ENCODE measurements at places on chromosomes 3 and 15.
A peak's percentile ranks its signal among the peaks of the same experiment; 100 is the strongest.

DNA sequence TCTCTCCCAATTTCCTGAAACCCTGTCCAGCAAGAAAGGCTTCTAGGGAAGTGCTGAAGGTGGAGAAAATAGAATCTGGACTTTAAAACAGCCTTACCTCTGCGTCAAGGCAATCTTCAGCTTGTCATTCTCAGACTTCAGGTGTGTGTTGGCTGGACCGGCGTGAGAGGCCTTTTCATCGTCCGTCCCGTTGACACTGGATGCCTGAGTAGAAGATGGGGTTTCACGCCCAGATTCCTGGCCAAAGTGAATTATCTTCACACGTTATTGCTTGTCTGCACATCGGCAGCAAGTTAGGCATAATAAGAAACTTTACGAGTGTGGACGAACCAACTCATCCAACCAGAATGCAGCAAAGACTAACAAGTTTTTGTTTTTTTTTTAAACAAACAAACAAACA is 49.5 kb downstream of the WHAMM start:
- H3K4me1 ChIP-seq = peaks cover 5% of the 10 kb centered on the region
- peaks cover 4% of the 10 kb centered on the region for H3K36me3 ChIP-seq
- H3K4me3 ChIP-seq = no peak overlapping the region
- peaks cover 3% of the 10 kb centered on the region for H3K27me3 ChIP-seq

- H3K4me1 ChIP-seq = peaks cover 24% of the 10 kb centered on the region
- no peak for DNase-seq
- H3K27me3 ChIP-seq = no peaks in the 10 kb centered on the region
- no peak overlapping the region for H3K27ac ChIP-seq
- H3K4me3 ChIP-seq = no peak overlapping the region
These were observed 127.9 kb downstream of the SLC25A26 start for GRCh38 chr3:66348704-66349103.

GRCh38 chr15:97504031-97504792 is 456.3 kb upstream of the ARRDC4 start:
- no peaks in the 10 kb centered on the region for H3K4me1 ChIP-seq
- H3K27ac ChIP-seq = no peak overlapping the region
- no peaks in the 10 kb centered on the region for H3K36me3 ChIP-seq
- H3K4me3 ChIP-seq = no peak overlapping the region

DNA sequence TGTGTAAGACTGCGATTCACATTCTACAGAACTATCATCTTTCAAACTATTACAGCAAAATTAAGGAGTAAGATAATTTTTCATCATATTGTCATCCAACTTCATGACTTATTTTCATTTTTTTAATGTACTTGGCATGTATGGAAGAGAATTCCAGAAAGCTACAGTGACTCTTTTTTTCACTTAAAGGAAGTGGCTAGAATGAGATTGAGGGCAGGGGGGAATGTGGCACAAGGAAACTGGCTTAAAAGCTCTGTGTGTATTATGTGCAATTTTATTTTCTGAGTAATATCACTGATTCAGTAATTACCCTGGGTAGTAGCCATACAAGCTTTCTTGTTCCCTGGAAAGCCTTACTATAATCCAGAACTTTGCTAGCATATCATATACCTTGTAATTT is 94.6 kb downstream of the FILIP1L start:
- H3K27ac ChIP-seq = no peak overlapping the region
- H3K4me1 ChIP-seq = peaks cover 15% of the 10 kb centered on the region
- peaks cover 34% of the 10 kb centered on the region for H3K36me3 ChIP-seq
- H3K4me3 ChIP-seq = no peak overlapping the region
- DNase-seq = no peak

DNA sequence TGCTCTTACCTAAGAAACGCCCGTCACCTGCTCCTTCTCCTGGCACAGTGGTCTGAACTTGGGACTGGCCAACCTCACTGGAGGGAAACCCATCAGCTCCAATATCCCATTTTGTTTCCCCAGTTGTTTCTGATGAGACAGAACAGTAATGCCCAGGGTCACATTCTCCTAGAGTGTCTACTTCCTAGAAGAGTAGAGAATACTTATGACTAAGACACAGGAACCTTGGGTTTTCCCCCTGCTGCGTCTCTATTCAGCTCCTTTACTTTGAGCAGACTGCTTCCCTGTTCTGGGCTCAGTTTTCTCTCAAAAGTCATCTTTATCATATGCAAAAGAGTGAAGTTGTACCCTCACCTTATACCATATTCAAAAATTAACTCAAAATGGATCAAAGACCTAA is 79.4 kb downstream of the POLR2M start:
- peaks cover 21% of the 10 kb centered on the region for H3K4me1 ChIP-seq
- no peak overlapping the region for H3K4me3 ChIP-seq
- no peaks in the 10 kb centered on the region for H3K36me3 ChIP-seq
- no peak for DNase-seq
- H3K27me3 ChIP-seq = no peaks in the 10 kb centered on the region
- no peak overlapping the region for H3K27ac ChIP-seq

DNA sequence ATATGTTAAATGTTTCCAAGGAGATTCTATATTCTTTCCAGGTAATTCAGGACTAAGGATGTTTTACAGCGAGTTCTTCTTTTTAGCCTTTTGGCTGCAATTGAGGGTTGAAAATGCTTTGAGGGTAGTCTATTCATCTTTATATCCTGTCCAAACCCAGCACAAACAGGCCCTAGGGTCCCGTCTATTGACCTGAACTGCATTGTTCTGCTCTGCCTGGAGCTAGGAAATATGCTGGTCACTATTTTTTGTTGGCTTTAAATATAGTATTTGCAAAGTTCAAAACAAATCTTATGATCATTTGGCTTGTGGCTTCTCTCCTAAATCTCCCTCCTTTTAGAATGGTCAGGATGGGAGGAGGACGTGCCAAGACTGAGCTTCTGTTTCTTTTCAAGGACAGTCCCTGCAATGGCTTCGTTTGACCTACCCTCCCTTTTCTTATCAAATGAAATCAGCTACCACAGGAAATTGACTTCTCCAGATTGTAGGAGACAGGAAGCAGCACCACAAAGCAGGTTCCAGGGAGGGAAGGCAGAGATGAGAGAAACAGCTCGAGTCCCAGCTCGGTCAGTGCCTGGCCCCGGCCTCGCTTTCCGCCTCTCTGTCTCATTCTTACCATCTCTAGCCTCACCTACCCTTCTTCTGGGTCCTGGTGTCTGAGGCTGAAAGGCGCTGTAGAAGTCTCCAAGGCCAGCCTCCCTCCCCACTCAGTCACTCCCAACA is 27.6 kb upstream of the NRROS start:
- H3K27ac ChIP-seq = peak overlapping the region; percentile 81
- no peaks in the 10 kb centered on the region for H3K36me3 ChIP-seq
- H3K27me3 ChIP-seq = peaks cover 2% of the 10 kb centered on the region
- DNase-seq = no peak

GRCh38 chr3:47979070-47979469 is 37.1 kb downstream of the MAP4 start:
- no peak overlapping the region for H3K27ac ChIP-seq
- peaks cover 11% of the 10 kb centered on the region for H3K36me3 ChIP-seq
- H3K4me3 ChIP-seq = no peak overlapping the region
- no peak for DNase-seq

- H3K27me3 ChIP-seq = peaks cover 26% of the 10 kb centered on the region
- H3K36me3 ChIP-seq = peaks cover 13% of the 10 kb centered on the region
- peak within 1 kb of the TSS; percentile 95 for H3K4me3 ChIP-seq
- H3K4me1 ChIP-seq = peaks cover 35% of the 10 kb centered on the region
These were observed at the start of gene ST8SIA2 for GRCh38 chr15:92393071-92393979. ST8SIA2 (plus strand) TSS chr15:92393881; CDS start chr15:92394065, 184 bp downstream.

DNA sequence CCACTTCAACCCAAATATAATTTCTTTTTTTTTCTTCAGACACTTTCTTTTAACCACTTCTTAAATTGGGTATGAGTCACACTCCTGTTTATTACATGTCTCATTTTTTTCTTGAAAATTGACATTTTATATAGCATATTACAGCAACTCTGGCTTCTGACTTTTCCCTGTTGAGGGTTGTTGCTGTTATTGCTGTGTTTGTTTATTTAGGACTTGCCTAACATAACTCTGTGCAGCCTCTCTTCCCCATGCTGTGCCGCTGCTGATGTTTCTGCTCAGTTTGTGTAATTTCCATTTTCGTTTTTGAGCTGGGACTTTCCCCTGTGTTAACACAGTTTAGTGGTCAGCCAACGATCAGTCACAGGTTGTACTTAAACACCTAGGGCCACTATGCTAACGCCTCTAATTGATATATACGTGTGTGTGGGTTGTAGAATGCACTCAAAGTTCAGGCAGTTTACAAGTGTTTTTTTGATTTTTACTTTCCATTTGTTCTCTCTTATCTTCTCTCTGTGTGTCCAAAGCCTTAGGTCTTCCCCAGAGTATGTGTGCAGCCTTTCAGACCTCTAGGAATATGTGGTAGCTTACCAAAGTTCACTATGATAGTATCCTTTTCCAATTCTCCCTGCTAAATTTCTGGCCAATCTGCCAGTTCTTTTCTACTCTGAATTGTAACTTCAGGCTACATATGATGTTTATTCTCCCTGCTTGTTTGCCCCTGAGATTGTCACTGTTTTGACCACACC is 337.2 kb downstream of the ZBTB20 start:
- H3K36me3 ChIP-seq = peaks cover 7% of the 10 kb centered on the region
- no peak overlapping the region for H3K4me3 ChIP-seq
- peaks cover 15% of the 10 kb centered on the region for H3K4me1 ChIP-seq

DNA sequence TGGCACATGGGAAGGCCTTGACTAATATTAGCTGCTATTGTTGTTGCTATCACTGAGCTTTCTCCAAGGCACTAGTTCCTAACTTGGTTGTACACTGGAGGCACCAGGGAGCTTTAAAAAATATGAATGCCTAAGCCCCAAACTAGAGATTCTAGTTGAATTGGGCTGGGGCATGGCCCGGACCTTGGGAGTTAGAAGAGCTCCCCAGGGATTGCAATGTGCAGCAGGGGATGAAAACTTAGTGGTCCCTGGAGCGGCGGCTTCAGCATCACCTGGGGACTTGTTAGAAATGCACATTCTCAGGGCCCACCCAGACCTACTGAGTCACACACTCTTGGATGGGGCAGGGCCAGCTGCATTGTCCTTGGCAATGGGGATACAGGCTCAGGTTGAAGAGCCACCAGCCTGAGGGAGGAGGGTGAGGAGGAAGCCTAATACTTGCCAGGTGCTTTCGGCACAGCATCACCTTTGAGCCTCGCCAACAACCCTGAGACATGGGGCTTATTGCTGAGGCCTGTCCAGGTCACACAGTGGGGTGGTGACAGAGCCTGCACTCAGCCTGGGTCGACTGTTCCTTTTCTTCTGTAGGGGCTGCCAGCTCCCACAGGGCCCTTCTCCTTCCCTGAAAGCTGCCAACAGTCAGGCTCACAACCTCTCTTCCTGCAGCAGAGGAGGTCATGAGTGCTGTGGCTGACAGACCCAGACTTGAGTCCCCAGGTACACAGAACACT is 84.5 kb downstream of the ATP2B2 start:
- H3K4me3 ChIP-seq = no peak overlapping the region
- peaks cover 26% of the 10 kb centered on the region for H3K27me3 ChIP-seq
- H3K36me3 ChIP-seq = no peaks in the 10 kb centered on the region

DNA sequence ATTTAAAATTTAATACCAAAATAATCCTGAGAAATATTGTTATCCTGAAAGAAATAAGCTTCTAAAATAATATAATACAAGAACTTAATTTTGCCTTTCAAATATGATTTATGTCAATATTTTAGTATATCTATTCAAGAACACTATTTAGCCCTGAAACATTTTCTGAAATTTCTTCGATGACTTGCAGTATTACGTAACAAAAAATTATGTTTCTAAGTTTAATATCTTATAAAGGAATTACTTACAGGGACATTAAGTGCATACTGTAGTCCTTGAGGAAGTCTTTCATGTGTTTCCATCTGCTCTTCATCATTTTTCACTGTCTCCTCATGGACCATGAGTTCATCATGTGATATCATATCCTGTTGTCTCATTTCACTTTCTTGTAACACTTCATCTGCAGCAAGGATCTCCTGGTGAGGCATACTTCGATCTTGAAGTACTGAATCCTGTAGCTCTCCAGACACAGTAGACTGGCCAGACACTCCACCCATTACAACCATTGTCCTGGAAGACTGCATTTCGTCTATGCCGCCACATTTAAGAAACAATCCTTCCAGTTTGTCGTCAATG is 62.0 kb downstream of the ZNF148 start:
- H3K27ac ChIP-seq = no peak overlapping the region
- peaks cover 76% of the 10 kb centered on the region for H3K36me3 ChIP-seq
- no peaks in the 10 kb centered on the region for H3K27me3 ChIP-seq
- peaks cover 2% of the 10 kb centered on the region for H3K4me1 ChIP-seq
- no peak overlapping the region for H3K4me3 ChIP-seq
- no peak for DNase-seq

DNA sequence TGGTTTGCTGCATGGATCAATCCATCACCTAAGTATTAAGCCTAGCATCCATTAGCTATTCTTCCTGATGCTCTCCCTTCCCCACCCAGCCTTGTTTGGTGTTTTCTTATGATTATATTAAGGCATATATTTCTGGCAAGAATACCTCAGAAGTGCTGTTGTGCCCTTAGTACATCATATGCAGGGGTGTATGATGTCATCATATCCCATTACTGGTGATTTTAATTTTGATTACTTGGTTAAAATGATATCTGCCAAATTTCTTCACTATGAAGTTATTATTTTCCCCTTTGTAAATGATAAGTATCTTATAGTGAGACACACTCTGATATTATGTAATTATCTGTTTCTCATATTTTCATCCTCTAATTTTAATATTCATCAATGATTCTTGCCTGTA is 15.4 kb downstream of the SLC22A14 start:
- H3K27ac ChIP-seq = no peak overlapping the region
- DNase-seq = no peak
- no peaks in the 10 kb centered on the region for H3K36me3 ChIP-seq
- no peaks in the 10 kb centered on the region for H3K4me1 ChIP-seq

DNA sequence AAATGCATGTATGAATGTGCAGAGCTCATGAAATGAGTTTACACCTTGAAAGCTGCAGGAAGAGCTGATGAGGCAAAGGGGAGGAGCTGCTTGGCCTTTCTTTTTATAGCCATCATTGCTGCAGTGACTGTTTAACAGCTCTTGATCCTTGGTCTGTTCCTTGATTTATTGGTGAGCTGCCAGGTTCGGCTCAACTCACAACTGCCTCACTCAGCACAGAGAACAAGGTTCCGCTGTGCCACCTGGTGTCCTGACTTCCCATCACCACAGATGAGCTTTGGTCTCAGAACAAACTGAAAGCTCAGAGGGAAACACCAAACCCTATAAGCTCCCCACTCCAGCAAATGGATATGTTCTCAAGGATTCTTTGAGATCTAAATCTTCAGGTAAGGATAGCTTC is 626.1 kb downstream of the MAGI1 start:
- H3K27me3 ChIP-seq = no peaks in the 10 kb centered on the region
- peak overlapping the region; percentile 47 for H3K4me3 ChIP-seq
- peak; percentile 49 for DNase-seq
- H3K36me3 ChIP-seq = peaks cover 8% of the 10 kb centered on the region
- H3K4me1 ChIP-seq = peaks cover 96% of the 10 kb centered on the region
- peak overlapping the region; percentile 66 for H3K27ac ChIP-seq

GRCh38 chr3:25043177-25043576 is 384.9 kb upstream of the RARB start:
- H3K36me3 ChIP-seq = peaks cover 5% of the 10 kb centered on the region
- peaks cover 39% of the 10 kb centered on the region for H3K4me1 ChIP-seq
- no peak overlapping the region for H3K4me3 ChIP-seq
